ENCODE measurements at places on chromosomes 1 and 21.
A peak's percentile ranks its signal among the peaks of the same experiment; 100 is the strongest.

DNA sequence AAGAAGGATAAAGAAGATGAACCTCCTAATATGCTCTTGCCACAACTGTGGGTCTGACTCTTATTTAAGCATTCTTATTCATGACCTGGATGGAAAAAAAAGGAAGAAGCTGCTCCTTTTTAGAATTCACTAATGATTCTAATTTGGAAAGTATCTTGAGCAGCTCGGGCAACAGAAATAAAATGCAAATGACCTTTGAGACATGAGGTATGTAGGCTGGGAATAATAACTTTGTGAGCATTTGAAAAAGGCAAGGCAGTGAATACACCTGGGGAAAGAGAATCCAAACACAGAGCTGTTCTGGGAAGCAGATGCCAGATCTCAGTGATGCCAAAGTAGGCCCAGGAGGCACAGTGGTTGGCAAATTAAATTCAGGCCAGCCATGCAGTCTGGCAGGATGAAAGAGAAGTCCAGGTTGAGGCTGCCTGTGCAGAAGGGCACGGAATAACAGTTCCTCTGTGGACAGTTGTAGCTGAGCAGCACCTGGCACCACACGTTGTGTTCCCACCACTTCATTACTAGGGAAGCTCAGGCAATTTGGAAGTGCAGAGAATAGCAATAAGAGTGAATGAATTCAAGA, 320.8 kb upstream of the ST6GALNAC5 start:
- peak; percentile 49 for DNase-seq
- peak overlapping the region; percentile 93 for H3K27ac ChIP-seq
- peaks cover 22% of the 10 kb centered on the region for H3K4me1 ChIP-seq
- no peaks in the 10 kb centered on the region for H3K27me3 ChIP-seq
- H3K36me3 ChIP-seq: no peaks in the 10 kb centered on the region

GRCh38 chr1:227777156-227777555, 38.3 kb upstream of the PRSS38 start:
- DNase-seq: no peak
- peaks cover 25% of the 10 kb centered on the region for H3K36me3 ChIP-seq
- H3K27me3 ChIP-seq: no peaks in the 10 kb centered on the region
- no peak overlapping the region for H3K4me3 ChIP-seq
- H3K4me1 ChIP-seq: peaks cover 3% of the 10 kb centered on the region

GRCh38 chr1:245541369-245541768, 386.6 kb downstream of the KIF26B start:
- no peaks in the 10 kb centered on the region for H3K27me3 ChIP-seq
- H3K27ac ChIP-seq: no peak overlapping the region
- no peak for DNase-seq
- H3K4me3 ChIP-seq: no peak overlapping the region

DNA sequence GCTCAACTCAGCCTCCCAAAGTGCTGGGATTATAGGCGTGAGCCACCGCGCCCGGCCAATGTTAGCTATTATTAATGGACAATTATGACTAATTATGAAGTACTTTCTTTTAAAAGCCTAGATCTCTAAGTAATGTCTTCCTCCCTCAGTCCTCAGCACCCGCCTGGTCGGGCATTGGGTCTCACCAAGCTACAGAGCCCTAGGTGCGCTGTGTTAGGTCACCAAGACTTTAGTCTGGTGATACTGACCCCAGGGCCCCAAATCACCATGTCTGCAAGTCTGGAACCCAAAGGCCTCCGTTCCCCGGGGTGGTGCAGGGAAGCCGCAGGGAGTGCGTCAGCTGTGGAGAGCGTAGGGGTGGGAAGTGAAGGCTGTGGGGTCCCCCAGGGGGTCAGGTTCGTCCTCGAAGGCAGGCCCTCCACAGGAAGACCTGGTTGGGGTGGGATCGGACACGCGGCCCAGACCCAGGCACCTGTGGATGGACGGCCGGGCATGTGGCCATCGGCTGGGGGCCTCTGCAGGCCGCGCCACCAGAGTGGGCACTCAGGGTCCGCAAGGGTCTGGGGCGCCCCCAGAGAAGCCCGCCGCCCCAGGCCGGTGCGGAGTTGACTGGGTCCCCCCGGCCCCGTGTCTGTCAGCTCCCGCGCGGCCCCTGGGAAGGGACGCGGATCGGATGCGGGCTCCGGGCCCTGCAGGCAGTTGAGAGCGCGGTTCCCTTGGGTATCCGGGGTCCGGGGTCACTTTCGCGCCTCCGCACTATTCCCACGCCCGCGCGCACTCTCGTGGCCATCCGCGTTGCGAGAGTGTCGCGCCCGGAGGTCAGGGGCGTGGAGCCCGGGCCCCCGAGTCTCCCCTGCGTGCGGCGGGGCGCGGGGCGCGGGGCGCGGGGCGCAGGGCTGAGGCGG, 710 bp upstream of the PDXK start:
- H3K27ac ChIP-seq: no peak overlapping the region
- H3K36me3 ChIP-seq: no peaks in the 10 kb centered on the region
- peak; percentile 73 for DNase-seq
- peaks cover 19% of the 10 kb centered on the region for H3K4me1 ChIP-seq

GRCh38 chr21:34807146-34807880, 138.5 kb downstream of the CLIC6 start:
- H3K27ac ChIP-seq: peak overlapping the region; percentile 62
- no peak for DNase-seq
- H3K36me3 ChIP-seq: peaks cover 42% of the 10 kb centered on the region
- H3K4me3 ChIP-seq: no peak overlapping the region
- H3K27me3 ChIP-seq: no peaks in the 10 kb centered on the region

- no peaks in the 10 kb centered on the region for H3K36me3 ChIP-seq
- H3K27ac ChIP-seq: no peak overlapping the region
- no peaks in the 10 kb centered on the region for H3K4me1 ChIP-seq
- no peaks in the 10 kb centered on the region for H3K27me3 ChIP-seq
- no peak overlapping the region for H3K4me3 ChIP-seq
These were observed 112.7 kb upstream of the COA6 start for GRCh38 chr1:234260578-234260977.
